ENCODE measurements at places on chromosomes 11 and 22.

DNA sequence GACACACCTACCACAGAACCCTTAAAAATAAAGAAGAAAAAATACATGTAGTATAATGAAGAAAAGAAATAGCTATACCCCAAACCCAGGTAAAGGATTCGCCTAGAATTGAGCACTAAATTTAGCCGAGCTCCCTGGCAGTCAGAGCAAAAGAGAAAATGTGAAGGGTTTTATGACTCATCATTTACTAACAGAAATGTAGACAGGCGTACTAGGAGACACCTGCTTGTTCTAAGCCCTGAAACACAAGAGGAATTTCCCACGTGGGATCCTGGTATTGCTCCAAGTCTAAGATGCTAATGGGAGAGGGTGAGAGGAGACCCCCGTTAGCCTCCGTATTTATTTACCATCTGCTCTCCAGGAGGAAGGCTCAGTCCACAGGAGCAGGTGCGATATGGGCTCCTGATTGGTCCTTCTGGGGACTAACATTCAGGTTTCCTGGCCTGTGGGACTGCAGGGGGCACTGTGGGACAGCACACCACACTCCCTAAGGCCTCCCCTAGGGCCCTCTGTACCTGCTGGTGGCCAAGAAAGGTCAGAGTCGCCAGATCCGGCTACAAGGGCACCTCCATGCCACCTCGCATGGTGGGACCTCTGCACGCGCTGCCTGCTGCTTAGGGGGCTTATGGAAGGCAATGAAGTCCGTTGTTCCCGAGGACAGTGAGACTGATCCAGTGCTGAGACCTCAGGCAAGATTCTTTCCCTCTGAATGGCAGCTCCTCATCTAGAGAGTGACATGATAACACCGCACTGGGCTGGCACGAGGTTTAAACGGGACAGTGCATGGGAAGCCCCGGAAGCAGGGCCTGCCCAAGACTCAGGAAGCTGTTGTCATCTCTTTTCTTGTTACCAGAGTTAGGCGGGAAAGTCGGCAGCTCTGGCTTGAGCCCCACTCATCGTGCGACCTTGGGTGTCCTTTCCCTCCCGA, 25.8 kb downstream of the KCNC1 start:
- peak; percentile 15 for DNase-seq

DNA sequence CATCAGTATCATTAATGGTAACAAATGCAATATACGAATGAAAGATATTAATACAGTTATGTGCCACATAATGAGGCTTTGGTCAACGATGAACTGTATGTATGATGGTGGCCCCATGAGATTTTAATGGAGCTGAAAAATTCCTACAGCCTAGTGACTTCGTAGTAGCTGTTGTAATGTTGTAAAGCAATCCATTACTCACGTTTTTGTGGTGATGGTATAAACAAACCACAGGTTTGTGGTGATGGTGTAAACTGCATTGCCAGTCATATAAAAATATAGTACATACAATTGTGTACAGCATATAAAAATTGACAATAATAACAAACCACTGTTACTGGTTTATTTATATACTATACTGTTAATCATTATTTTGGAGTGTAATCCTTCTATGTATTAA, 27.4 kb upstream of the GRIA4 start:
- DNase-seq, result peak; percentile 3

DNA sequence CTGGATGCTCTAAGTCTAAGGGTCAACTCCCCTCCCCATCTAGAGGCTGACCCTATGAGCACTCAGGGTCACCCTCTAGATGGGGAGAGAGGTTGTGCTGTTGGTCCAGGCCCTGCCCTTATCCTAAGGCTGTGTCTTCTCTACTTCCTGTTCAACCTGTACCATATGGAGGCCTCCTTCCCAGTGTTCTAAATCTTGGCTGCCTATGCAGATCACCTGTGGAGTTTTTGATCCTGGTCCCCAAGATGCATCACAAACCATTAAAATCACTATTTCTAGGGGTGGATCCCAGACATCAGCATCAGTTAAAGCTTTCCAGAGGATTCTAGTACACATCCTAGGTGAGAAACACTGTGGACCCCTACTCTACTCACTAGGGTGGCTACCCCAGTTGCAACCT, 26.2 kb downstream of the LARGE1 start:
- DNase-seq, result no peak

DNA sequence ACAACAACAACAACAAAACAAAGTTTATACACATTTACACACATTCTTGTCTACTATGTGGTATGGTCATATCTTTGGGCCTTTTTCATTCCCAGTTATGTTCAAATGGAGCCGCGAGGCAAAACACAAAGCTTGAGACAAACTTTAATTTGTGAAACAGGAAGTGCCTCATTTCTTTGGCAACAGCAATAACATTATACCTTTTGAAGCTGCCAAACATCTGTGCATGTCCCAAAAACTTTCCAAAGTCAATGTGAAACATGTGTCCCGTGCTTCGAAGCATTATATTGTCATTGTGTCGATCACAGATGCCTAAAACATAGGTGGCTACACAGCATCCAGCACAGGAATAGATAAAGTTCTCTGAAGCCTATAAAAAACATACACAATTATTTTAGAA, 25.0 kb upstream of the RPS13 start:
- DNase-seq, result no peak

GRCh38 chr22:28443526-28443876, 236.1 kb downstream of the TTC28 start:
- DNase-seq, result peak; percentile 82

- no peak for DNase-seq
Observed at GRCh38 chr11:134503596-134503995, 91.6 kb upstream of the B3GAT1 start.

DNA sequence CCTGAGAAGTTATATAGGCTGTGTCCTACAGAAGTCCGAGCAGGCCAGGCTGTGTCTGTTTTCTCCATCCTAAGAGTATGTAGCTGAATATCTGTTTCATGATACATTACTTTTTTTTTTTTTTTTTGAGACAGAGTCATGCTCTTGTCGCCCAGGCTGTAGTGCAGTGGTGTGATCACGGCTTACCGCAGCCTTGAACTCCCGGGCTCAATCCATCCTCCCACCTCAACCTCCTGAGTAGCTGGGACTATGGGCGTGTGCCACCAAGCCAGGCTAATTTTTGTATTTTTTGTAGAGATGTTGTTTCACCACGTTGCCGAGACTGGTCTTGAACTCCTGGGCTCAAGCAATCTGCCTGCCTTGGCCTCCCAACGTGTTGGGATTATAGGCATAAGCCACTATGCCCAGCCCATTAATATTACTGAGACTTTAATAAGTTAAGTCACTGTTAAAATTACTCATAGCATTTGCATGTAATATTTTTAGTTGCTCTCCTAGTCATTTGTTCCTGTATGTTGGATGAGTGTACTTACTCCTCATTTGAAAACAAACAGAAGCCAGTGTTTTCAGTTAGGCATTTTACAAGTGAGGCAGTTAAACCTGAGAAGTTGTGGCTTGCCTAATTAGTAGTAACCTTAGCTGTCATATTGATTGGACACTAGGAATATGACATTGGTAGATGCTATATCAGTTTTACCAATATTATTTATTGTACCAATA, 26.1 kb downstream of the DRG1 start:
- no peak for DNase-seq

GRCh38 chr22:44928136-44928463, 81.7 kb downstream of the PHF21B start:
- no peak for DNase-seq

GRCh38 chr11:17351510-17352176, at the start of gene NCR3LG1:
Gene NCR3LG1, plus strand, starts transcription at chr11:17351800. Its CDS starts 170 bp downstream, at chr11:17351970.
- DNase-seq, result peak; percentile 42

- DNase-seq, result no peak
Observed at GRCh38 chr22:42150727-42151590, 20.3 kb upstream of the CYP2D6 start.

DNA sequence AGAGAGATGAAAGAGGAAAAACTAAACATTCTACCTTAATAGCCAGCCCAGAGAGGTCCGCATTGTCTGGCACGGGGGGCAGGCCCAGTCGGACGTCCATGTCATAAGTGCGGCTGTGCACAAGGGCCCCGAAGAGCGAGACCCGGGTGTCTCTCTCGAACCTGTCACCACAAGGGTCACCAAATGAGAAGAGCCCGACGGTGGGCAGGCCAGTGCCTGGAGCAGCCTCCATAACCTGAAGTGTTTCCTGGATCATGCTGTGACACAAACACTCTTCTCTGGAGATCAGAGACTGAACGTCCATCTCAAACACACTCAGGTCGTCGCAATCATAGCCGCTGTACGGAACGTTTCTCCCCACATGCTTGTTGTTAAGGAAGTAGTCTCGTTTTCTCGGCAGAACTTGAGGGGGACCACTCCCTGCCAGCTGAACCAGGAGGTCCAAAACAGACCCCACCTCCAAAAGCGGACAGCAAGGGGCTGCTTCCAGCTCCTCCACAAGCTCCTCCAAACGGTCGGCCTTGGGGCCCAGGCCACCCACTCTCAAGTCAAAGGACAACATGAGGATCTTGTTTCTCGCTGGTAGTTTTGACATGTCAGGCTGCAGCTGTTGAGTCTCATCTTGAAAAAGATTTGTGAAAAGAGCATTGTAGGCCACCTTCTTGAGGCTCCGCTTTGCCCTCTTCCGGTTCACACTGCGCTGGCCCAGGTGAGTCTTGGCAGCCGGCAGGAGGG, 971 bp downstream of the TUBGCP6 start:
- DNase-seq, result no peak

DNA sequence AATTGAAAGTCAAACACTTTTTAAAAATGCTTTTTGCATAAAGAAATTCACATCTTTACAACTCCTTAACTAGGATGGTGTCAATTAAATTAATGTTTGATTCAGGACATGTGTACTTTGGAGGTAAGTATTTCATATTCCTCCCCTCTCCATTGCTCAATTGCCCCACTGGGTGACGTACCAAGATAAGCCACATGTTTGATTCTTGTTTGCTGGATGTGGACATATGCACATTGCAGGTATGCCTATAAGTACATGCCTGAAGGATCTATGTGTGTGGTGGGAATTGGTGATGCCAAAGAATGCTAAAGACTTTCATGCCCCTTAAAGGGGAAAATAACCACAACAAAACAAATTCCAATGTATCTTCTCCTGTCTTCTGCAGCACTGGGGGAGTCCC, 5.8 kb downstream of the CD44 start:
- no peak for DNase-seq

- DNase-seq, result no peak
Observed at GRCh38 chr11:119700030-119700429, 29.0 kb downstream of the NECTIN1 start.

DNA sequence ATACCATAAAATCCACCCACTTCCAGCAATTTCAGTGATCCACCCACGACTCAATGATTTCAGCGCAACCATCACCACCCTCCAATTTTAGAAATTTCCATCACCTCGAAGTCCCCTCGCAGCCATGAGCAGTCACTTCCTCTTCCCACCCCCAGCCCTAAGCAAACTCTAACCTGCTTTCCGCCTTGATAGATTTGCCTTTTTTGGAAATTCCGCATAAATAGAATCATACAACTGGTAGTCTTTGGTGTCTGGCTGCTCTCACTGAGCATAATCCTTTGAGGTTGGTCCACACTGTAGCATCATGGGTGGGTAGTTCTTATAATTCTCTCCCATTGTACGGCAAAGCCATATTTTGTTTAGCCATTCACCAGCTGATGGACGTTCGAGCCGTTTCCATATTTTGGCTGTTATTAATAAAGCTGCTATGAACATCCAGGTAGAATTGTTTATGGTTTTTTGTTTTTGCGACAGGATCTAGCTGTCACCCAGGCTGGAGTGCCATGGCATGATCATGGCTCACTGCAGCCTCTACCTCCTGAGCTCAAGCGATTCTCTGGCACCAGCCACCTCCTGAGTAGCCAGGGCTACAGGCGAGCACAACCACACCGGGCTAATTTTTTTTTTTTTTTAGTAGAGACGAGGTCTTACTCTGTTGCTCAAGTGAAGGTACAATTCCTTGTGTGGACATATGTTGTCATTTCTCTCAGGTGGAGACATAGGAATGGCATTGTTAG, 16.0 kb downstream of the PIM3 start:
- DNase-seq, result no peak

DNA sequence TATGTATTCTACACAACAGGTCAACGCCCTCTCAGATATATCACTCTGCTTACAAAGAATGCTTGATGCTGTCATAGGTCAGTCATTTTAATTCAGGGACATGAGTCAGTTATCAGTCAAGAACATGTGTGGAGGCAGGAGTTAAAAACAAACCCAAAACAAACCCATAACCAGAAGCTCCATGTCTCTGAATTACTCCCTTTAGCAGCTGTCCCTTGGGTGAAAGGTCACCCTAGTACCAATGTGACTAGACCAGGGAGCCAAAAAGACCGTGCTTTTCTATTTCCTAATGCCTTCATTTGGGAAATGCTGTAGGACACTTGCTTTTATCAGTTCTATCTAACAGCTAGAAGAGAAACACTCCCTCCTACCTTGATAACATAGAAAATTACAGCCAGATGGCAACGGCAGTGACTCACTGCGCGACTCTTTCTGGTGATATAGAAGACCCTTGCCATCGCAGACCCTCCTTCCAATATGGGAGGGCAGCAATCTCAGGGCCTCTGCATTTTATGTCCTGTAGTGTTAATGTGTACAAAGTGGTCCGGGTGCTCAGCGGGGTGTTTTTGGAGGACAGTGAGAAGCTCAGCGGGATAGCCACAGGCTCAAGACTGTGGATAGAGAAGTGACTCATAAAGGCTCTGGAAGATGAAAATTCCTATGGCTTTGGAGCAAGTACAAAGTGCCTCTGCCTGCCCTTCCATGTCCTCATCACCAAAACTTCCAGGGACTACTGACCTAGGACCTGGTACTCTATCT, 24.8 kb downstream of the APOL5 start:
- peak; percentile 89 for DNase-seq

DNA sequence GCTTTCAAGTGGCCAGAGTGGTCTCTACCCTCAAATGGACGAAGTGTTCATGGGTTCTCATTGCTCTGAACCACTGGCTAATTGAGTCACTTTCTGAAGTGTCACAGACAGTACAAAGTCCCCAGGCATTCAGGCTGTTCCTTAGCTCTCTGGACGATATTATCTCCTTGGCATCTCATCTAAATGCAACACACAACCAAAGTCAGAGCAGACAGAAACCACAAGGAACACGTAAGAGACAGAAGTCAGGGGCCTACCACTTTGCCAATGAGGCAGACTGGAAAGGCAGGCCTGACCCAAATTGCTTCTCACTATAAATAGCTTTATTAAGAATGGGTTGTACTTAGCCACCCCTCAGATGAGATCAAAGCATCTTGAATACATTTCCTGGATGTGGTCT, 29.0 kb upstream of the LDLRAD3 start:
- no peak for DNase-seq

GRCh38 chr22:36926309-36926708, 12.9 kb downstream of the CSF2RB start:
- DNase-seq, result no peak

GRCh38 chr11:95337972-95338429, 107.0 kb upstream of the SESN3 start:
- DNase-seq, result no peak

GRCh38 chr11:128550261-128550821, 37.0 kb downstream of the ETS1 start:
- DNase-seq, result no peak

- peak; percentile 43 for DNase-seq
Observed at GRCh38 chr11:88508759-88509581, 171.4 kb upstream of the CTSC start.

DNA sequence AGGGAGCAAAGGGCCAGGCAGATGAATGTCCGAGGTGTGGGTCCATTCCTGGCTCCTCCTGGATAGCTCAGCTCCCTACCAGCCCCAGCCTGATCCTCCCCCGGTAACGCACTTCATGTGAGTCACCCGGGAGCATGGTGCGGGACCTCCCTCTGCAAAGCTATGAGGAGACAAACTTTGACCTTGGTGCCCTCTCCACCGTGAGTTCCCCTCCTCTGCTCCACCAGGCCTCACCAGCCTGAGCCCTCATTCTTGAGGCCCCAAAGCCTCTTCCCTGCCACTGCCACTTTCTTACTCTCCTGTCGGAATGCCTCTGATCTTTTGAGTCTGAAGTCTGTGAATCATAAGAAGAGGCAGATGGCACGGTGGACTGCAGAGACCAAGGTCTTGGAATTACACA, 37.4 kb upstream of the CD82 start:
- peak; percentile 6 for DNase-seq

Measured in fibroblast of skin of scalp (primary cell).